ENCODE measurements at places on chromosomes 6 and 20. TPM values are rescaled to one million over a fixed set of nuclear protein-coding genes. Genes with fewer than 3 reads are reported as not detected.

DNA sequence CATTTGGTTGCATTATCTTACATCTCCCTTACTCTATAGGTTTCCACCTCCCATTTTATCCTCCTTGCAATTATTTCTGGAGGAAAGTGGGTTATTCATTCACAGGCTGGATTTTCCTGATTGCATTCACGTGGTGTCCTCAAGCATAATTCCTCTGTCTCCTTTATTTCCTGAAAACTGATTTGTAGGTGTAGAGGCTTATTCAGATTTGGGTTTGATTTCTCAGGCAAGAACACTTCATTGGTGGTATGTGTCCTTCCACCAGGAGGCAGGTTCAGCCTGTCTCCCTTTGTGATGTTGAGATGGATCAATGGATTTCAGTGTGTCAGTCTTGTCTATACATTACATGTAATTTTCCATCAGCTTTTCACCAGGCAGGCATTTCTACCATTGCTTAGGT lies 17.3 kb downstream of the DNPH1 start:
- DNase-seq = no peak

DNA sequence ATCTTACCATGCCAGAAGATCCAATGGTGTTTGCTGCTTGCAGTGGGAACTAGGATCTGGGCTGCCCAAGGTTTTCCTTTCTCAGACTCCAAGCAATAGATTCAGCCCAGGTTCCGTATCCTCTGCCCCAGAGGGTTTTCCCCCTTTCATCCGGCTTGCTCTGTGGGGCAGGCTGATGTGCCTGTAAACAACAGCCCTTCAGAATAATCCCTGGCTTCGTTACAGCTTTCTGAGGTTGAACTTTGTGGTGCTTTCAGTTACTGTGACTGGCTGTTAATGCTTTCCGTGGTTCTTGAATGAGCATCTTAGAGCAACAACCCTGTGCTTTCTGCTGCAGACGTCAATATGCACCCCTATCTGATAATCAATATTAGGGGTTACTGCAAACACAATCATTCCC lies 400.4 kb downstream of the BTBD3 start:
- no peak for DNase-seq

DNA sequence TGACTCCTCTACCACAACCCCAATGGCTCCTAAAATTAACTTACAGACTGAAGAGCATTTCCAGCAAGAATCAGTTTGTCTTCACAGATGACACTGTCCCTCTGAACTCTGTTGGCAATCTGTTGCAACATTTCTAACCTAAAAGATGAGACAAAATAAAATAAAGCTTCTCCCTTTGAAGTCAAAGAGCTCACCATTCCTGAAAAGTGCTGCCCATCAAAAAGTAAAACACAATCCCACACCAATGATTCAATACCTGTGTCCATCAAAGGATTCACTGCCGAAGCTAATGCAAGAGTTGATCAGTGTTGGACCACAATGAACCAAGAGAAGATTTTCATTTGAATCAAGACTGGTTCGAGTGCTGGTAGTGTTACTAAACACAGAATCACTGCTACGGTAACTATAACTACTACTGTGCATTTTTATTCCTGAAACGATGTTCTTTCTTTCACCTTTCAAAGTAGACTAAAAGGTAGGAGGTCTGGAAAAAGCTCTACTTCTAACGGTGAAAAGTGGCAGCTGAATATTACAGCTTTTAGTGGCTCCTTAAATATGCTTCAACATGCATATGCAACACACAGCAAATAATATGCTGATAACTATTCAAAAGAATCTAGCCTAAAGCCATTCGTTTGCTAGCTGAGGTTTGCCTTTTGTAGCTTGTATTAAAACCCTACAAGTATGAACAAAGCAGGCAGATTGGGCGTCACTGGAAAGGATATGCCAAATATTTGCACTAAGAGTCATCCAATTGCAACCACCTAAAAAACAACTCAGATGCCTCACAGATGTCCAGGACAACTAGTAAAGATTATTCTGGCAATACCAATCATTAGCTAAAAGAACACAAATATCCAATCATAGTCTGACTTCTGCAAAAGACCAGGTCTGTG lies at the start of gene DST:
Gene DST (minus strand): TSS at position 524 of the 896 bp plus-strand sequence.
- DNase-seq = no peak

- no peak for DNase-seq
Observed at GRCh38 chr6:37930288-37930971, 110.9 kb downstream of the ZFAND3 start.

DNA sequence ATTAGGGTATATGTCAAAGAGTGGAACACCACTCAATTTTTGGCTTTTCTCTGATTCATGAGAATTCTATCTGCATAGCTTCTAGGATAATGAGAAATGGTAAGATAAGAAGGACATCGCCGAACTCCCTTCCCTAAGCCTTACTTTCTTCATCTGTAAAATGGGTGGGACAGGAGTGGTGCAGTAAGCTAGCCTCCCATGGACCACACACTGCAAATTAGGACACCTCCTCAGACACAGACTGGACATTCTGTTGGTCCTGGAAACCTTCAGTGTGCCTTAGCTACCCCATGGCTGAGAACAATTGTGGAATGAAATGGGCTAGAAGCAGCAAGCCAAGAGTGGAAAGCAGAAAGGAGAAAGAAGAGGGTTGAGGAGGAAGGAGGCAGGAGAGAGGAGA lies 89.6 kb downstream of the BMP7 start:
- DNase-seq = no peak

The ZC2HC1B gene
- total RNA-seq = not detected

DNA sequence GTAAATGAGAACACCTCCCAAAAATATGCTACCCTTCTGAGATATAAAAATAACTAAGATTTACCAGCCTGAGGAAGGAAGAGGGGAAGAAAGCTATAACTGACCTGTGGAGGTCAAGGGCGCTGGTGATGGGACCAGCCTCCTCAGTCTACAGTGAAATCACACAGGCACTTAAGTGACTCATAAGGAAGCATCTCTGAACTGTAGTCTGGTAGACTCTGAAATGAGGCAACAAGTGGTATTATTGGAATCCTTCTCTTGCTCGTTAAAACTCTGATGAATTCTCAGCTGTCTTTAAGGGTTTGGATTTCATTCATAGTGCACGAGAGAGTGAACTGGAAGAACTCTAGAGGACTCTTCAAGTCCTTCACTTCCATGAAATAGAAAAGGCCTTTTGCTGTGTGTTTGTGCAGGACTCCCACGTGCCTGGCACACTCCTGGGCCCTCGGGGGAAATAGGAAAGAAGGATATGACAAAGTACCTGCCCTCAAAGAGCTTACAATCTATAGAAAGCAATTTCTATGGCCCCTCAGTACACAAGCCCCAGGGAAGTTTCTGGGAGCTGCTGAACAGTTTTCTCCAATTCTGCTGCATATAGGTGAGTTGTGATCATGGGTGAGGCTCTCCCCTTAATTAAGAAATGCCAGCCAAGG lies 231.8 kb upstream of the RREB1 start:
- DNase-seq = no peak

DNA sequence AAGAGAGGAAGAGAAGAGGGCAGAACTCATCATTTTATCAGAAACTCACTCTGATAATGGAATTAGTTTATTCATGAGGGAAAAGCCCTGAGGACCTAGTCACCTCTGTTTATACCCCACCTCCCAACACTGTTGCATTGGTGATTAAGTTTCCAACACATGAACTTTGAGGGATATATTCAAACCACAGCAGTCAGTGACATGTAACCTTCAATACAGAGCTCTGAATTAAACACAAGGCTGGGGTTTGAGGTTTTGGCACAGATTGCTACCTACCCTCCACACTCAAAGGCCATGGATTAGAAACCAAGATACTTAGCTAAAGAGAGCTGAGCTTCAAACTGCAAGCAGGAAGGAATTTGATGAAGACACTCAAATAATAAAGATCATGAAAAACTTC lies 48.5 kb upstream of the MOCS1 start:
- DNase-seq = no peak

- DNase-seq = no peak
Observed at GRCh38 chr6:150692604-150693003, 92.9 kb downstream of the PLEKHG1 start.

DNA sequence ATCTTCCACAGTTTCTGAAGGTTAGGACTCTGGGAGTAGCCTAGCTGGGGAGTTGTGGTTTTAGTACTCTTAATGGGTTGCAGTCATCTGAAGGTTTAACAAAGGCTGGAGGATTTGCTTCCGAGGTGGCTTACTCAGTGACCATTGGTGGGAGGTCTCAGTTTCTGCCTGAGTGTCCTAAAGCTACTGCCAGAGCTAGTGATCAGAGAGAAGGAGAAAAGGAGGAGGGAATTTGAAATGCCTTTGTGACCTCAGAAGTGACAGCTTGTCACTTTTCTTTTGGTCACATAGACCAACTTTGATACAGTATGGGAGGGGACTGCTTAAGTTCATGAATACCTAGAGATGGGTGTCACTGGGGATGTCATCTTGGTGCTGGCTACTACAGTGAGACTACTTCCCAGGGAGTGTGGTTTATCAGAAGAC lies 41.3 kb downstream of the NCOA3 start:
- DNase-seq = no peak

- no peak for DNase-seq
Observed at GRCh38 chr6:84489598-84489997, 262.2 kb upstream of the CEP162 start.

DNA sequence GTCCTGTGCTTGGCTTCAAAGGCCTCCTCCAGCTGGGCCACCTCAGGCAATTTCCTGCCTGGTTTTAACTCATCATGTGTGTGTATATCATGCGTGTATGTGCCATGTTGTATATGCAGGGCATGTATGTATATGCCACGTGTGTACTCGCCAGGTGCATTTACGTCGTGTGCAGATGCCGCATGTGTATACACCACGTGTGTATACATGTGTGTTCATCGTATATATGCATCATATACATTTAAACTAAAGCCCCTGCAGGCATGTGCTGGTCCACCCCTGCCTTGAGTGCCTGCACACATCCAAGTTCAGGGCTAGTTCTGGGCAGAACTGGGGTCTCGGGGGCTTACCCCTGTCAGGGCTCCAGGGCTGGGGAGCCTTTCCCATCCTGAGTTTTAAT lies 54.0 kb upstream of the SMOC2 start:
- no peak for DNase-seq

DNA sequence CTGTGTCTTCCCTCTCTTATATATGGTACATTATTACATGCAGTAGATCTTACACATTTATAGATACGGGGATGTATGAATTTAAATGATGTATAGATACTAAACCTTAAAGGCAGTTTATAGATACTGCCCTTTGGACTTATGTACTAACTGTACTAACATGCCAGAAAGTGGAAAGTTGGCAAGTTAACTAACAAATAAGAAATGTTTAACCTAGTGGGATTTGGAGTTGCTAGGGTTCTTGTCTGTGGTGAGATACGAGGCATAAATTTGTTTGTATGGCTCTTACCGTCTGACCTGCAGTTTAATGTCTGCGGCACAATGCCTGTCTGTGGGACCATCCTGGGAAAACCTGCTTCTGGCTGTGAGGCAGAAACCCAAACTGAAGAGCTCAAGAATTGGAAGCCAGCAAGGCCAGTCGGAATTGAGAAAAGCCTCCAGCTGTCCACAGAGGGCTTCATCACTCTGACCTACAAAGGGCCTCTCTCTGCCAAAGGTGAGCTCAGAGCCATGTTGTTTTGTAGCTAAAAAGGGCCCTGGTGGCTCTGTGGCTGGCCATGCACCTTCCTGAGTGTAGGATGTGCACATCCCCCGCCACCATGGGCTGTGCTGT lies 62.9 kb upstream of the SLC22A1 start:
- no peak for DNase-seq

GRCh38 chr20:23634985-23635767 lies 2.6 kb downstream of the CST3 start:
- DNase-seq = no peak

DNA sequence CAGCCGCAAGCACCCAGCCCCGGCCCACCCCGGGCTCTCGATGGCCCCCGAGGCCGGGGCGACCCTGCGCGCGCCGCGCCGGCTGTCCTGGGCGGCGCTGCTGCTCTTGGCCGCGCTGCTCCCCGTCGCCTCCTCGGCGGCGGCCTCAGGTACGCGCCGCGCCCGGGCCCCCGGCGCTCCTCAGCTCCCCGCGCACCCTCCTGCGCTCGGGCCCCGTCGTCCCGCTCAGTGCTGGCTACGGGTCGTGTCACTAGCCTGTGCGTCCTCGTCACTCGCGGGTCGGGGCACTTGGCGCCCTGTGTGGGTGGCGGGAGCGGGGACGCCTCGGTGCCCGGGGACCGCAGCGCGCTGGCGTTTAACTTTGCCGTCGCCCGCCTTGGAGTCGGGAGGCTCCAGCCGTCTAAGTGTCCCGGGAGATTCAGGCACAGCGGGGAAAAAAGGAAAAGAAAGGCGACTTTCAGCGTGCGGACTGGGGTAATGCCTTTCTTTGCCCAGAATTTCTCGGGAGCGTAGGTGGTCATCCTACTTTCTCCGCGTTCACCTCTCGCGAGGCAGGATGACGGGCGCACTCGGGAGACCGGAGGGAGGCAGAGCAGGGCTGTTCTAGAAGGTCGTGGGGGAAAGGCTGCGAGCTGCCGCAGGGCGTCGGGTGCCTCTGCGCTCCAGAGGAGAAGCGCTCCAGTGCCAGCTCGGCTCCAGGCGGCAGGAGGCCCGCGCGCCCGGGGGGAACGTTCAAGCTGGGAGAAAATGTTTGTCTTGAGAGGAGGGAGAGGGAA lies 545 bp downstream of the FNDC1 start:
- DNase-seq = peak; percentile 74

GRCh38 chr6:124371974-124372475 lies 568.4 kb downstream of the NKAIN2 start:
- no peak for DNase-seq

The DNAH8 gene
- not detected for total RNA-seq

DNA sequence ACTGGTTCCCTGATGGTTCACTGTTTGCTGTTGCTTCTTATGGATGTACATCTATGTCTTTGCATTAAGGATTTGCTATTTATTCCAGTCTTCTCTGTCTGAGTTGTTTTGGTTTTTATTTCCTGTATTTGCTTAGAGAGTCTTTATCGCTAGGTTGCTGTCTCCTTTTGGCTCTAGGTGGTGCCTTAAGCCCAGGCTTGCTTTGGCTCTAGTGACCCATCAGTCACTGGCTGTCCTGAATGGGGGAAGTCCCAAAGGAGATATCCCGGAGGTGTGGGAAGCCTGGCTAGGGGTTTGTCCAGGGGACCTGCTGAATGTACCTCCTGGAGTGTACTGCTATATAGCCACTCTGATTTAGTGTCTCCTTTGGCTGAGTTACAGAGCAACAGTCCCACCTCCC lies 53.4 kb downstream of the MCHR2 start:
- DNase-seq = no peak

The MUC22 gene
- total RNA-seq = not detected

DNA sequence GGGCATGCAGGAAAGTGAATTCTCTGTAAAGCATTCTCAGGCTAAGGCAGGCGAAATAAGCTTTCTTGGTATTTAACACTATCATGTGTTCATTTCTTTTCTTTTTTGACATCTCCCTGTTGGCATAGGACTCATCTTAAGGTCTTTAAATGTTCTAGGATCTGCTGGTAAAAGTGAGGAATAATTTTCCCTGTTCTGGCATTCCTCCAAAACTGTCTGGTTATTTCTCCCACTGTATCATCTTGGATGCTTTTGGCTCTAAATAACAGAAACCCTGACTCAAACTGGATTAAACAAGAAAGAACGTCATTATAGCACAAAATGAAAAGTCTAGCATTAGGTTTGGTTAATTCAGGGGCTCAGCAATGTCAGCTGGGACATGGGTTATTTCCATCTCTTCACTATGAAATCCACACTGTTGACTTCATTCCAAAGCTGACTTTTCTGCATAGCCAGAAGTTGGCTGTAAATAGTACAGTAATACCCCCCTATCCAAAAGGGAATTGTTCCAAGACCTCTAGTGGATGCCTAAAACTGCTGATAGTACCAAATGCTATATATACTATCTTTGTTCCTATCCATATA lies 37.9 kb upstream of the SNAP25 start:
- DNase-seq = no peak

All from H1 (cell line).